ENCODE measurements at places on chromosomes 4 and X.

DNA sequence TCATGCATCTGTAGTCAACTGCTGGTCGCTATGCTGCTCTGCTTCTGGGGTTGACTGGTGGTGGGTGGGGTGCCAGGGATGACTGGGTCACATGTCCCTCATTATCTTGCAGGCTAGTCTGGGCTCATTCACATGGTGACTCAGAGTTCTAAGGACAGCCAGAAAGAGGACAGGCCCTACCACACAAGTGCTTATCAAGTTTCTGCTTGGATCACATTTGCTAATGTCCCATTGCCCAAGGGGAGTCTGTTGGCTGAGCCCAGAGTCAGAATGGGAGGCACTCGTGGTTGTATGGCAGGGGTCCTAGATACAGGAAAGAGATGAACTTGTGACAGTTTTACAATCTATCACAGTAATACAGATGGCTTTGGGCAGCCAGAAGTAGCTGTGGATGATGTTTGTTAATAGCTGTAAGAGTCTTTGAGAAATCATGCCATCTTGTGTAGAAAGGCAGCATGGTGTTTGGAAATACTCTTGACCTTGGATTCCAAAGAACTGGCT lies 221.3 kb downstream of the GPAT3 start:
- DNase-seq = no peak

GRCh38 chrX:45479196-45479834 lies 278.6 kb upstream of the DIPK2B start:
- no peak for DNase-seq

DNA sequence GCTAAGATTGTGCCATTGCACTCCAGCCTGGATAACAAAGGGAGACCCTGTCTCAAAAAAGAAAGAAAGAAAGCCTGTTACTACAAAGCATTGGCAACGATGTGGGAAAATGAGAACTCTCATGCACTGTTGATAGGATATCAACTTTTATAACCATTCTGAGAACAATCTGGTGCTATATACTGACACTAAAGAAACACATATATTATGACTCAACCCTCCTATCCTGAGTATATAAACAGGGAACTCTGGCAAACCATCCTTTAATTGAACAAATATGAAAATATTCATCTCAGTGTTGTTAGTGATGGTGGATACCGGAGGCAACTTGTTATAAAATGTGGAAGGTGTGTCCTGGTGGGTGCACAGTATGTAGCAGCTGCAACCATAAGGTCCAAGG lies 53.0 kb upstream of the SOD3 start:
- no peak for DNase-seq

DNA sequence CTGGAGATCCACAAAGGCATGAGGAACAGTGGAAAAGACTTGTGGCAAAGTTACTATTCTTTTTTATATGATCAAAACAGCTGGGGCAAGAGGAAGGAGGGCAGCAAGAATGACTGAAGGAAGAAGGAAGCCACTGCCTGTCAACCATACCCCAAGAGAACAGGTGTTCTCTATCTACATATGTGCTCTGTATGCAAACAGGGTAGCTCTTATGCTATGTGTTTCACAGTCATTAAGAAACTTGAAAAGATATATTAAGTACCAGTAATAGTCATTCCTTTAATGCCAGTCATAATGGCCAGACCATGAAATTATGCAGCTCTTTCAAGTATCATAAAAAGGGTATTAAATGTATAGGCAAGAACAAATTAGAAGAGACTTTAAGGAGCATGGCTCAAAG lies 363.9 kb downstream of the KLHL13 start:
- no peak for DNase-seq

GRCh38 chrX:14618177-14618965 lies 89.0 kb downstream of the GLRA2 start:
- DNase-seq = no peak

DNA sequence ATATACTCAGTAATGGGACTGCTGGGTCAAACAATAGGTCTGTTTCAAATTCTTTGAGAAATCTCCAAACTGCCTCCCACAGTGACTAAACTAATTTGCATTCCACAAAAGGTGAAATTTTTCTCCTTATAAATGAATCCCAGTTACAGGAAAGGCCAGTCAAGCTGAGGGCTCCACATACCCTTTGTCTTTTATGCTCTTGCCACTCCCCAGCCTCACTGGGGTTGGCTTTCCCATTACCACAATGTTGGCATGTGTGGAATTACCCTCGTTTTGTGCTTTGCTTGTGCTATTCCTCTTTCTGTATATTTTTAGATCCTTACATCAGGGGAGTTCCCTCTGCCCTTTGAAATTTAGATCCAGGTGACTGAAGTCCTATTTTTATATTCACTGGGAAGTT lies 220.2 kb upstream of the LCORL start:
- DNase-seq = no peak

GRCh38 chr4:114595921-114596320 lies 2.7 kb upstream of the UGT8 start:
- DNase-seq = no peak

DNA sequence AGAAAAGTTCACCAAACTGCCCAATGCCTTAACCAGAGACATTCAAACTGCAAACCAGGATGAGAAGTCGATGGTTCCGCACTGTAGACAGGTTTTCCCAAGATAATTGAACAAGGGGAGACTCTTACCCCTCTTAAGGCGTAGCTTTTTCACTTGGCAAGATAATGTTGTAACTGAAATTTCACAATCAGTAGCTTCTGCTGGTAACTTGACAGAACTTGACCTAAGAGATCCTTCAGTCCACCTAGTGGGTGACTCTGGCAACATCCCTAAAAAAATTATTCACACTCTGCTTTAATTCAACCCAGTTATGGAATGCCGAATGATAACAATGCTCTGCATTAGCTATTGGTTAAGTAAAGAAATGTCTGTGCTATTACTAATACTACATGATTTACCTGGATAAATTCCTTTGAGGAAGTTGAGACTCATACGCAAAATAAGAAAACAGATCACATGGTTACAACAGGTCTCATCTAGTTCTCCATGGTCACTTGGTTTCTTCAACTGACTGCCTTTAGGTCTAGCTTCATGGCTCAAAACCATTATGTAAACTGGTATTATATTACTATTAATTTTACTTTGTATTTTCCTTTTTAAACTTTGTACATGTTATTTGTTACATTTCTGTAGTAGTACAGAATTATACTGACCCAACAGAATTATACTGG lies 9.1 kb downstream of the ELF2 start:
- peak; percentile 80 for DNase-seq

DNA sequence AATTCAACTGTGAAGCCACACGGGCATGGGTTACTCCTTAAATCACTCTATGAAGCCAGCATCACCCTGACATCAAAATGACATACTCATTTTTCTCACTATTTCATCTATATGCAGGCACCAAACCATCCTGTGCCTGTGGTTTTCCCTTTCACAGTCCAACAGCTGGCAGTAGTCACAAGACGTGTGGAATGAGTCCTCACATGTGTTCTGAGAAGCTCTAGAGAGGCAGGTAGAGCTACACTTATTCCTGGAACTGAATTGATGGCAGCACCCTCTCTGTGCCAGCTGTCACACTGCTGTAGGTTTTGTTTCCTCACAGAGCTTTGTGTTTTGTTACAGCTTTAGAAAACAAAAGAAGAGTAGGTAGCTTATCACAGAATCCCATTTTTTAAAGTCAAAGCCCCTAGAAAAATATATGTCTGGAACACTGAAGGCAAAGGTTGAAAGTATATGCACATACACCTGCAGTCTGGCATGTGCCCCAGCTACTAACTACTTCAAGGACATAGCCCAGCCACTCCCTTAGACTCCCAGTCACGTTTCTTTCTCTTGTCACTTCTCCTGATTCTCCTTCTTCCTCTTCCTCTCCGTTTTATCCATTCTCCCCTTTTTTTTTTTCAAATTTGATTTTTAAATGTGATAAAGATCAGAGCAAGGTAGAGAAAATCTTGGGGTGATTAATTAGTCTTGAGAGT lies 107.1 kb downstream of the ANXA10 start:
- no peak for DNase-seq

Data from Kasumi-1 (cell line).